ENCODE measurements at places on chromosomes 3 and 15.

DNA sequence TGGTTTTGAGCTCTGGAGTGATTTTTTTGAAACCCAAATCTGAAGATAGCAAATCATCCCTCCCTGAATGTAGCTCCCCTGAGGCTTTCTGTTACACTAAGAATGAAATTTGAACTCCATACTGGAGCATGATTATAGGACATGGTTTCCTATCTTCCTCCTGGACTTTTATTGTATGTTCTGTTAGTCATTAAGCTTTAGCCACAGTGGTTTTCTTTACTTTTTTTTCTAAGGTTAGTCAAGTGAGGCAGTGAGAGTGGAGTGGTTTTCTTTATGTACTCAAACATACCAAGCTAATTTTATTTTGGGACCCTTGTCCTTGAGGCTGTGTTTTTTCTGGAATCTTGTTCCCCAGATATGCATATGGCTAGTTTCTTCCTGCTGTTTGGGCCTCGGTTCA is 55.2 kb upstream of the FRMD4B start:
- no peak for DNase-seq

DNA sequence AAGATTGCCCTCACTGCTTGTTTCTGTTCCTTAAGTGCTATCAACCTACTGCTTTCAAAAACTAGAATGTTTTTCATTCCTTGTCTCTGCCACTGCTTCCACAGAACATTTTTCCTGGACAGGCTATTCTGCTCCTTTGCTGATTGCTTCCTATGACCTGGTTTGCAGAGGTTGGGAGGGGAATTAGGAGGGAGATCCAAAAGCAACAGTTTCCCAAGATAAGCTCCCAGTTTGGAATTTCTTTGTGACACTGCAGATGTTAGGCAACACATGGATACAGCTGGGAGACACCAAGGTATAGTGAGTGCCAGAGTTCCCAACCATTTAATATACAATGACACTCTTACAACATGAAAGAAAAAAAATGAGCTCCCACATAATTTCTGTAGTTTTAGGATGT is 1036.5 kb downstream of the ROBO2 start:
- DNase-seq = no peak

- no peak for DNase-seq
Observed at GRCh38 chr3:13095408-13095937, 22.2 kb upstream of the IQSEC1 start.

DNA sequence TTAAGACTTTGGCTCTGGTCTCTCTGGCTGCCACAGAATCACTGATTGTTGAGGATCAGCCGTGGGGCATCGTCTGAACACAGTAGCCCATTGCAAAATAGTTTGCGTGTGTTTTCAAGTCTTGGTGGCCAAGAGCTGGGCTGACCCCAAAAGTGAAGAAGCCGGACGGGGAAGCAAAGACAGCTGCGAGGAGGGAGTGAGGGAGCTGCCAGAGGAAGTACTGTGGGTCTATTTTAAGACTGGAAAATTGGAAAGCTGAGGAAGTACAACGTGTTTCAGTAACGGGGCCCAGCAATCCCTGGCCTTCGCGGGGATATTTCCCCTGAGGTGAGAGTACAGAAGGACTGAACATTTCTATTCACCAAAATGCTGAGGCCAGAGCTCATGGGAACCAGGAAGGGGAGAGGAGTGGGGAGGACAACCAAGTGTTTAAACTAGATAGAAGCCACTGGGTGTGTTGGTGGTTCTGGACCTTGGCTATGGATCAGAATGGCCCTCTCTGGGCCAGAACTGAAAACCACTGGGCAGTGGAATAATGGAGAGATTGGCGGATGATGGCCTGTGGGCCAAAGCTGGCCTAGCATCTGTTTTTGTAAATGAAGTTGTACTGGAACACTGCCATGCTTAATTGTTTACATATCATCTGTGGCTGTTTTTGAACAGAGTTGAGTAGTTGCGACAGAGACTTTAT is 34.1 kb upstream of the LIMD1 start:
- no peak for DNase-seq

GRCh38 chr3:38376098-38376816 is 29.7 kb downstream of the XYLB start:
- no peak for DNase-seq

DNA sequence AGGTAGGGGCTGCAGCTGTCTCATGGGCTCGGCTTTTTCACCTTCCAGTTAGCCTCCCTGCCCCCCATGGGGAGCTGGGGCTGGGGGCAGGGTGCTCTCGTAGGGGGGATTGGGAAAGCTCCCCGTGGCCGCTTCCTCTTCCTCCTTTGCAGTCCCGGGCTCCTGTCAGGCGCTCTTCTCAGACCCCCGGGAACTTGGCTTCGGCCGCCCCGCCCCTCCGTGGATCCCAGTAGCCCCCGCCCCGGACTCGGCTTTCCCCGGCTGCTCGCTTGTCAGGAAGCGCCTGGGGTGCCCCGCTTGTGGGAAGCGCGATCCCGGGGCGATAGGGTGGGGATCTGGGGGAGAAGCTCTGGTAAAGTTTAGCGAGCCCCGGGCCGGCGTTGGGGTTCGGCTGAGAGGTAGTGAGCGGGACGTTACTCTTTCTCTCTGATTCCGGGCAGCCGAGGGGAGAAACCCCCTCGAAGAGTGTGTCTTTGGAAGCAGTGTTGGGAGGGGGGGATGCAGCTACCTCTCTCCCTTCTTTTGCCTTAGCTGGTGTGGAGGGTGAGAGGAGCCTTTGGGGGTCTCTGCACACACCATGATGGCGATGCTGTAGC is 611 bp downstream of the PIAS1 start:
- DNase-seq = peak; percentile 27

DNA sequence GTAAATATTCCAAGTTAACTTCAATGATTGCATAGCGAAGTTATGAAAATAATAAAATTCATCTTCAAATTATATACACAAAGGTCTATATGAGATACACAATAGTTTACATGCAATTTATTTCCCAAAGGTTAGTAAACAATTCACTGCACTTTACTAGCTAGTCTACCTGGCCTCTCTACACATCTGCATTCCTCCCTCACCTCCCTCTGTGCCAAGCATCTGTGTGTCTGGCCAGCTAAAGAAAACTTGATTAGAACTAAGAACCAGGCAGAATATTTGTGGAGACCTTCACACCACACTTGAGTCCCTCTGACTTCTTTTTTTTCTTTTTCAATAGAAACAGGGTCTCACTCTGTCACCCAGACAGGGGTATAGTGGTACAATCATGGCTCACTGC is 61.4 kb downstream of the LRRFIP2 start:
- DNase-seq = no peak

DNA sequence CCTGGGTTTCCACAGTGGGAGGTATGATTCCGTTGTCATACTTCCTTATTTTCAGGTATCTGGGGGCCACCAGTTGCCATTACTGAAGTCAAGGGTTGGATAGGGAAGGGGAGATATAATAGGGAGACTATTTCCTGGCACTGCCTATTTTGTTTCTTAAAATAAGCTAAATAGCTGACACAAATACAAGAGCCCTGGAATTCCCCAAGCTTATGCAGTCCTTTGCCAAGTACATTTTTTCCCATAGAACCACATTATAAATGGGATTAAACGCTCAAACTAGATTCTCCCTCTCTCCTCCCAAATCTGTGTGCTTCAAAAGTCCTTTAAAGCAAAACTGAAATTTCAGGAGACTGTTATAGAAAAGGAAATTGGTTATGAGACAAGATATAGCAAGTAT is 68.7 kb downstream of the AP4E1 start:
- no peak for DNase-seq

DNA sequence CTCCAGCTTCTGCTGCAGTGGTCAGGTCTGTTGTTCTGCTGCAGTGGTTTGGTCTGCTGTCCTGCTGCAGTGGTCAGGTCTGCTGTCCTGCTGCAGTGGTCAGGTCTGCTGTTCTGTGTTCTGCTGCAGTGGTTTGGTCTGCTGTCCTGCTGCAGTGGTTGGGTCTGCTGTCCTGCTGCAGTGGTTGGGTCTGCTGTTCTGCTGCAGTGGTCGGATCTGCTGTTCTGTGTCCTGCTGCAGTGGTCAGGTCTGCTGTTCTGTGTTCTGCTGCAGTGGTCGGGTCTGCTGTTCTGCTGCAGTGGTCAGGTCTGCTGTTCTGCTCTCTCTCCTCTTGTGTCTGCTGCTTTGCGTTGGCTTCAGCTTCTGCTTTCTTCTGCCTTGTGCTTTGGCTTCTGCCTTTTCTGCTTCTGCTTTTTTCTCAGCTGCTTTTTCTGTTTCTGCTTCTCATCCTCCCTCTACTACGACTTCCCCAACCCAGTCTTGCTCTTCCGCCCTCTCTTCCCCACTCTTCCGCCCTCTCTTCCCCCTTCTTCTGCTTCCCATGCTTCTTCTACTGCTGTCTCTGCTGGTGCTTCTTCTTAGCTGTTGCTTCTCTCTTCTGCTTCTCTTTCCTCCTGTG is 50.7 kb downstream of the FAM43A start:
- no peak for DNase-seq

- DNase-seq = no peak
Observed at GRCh38 chr3:31051226-31051625, 156.8 kb upstream of the GADL1 start.

DNA sequence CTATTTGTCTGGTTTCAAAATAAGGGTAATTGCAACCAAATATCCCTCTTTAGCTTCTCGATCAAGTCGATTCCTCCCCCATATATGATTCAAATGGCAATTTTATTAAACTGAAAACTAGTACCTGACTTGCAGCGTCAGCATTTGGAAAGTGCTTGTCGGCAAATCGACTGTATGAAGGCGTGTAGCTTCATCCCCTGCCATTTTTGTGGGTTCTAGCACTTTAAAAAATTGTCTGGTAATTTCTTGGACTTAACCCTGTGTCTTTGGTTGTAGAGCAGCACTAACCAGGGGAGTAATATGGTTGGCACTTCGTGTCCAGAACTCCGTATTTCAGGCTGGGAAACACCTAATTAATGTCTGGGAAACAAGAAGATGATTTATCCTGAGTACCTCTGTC is 573 bp downstream of the MME start:
- no peak for DNase-seq

- DNase-seq = peak; percentile 34
Observed at GRCh38 chr15:38853608-38854007, 289.0 kb upstream of the RASGRP1 start.

DNA sequence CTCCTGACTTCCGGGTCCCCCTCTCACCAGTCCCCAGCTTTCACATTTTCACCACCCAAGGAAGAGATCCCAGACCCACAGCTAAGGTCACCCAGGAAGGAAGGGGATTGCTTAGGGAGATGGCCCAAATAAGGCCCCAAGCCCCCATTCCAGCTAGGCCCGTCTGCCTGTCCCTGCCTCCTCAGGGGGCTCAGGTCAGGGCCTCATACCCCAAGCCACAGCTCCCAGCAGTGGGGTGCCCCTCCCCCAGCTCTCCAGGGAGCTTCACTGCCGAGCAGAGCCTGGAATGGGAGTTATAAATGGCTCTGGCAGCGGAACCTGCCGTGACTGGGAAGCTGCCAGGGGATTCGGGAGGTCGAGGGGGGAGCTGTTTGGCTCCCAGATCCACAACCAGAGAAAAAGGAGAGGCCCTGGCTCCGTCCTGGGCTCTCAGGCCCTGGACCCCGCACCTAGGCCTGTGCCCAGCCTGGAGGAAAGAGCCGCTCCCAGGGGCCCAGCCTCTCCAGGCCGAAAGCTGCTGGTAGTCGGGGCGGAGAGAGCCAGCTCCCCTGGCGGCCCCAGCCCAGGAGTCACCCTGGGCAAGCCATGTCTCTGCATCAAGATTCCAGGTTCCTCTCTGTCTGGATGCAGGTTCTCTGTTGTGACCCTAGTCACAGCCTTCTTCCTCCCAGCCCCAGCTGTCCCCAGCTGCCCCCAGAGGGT is 550 bp downstream of the CCDC9B start:
- DNase-seq = no peak

GRCh38 chr3:170815340-170815739 is 54.7 kb downstream of the RPL22L1 start:
- DNase-seq = no peak

DNA sequence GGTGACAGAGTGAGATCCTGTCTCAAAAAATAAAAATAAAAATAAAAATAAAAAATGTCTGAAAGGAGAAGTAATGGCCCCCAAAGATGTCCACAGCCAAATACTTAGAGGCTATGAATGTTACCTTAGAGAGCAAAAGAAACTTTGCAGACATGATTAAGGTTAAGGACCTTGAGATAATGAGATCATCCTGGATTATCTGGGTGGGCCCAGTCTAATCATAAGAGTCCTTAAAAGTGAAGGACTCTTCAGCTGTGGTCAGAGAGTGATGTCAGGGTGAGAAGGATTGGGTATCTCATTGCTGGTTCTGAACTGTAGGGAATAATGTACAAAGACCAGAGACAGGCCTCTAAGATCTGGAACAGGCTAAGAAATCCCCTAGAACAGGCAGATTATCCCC is 84.9 kb upstream of the POU1F1 start:
- no peak for DNase-seq

DNA sequence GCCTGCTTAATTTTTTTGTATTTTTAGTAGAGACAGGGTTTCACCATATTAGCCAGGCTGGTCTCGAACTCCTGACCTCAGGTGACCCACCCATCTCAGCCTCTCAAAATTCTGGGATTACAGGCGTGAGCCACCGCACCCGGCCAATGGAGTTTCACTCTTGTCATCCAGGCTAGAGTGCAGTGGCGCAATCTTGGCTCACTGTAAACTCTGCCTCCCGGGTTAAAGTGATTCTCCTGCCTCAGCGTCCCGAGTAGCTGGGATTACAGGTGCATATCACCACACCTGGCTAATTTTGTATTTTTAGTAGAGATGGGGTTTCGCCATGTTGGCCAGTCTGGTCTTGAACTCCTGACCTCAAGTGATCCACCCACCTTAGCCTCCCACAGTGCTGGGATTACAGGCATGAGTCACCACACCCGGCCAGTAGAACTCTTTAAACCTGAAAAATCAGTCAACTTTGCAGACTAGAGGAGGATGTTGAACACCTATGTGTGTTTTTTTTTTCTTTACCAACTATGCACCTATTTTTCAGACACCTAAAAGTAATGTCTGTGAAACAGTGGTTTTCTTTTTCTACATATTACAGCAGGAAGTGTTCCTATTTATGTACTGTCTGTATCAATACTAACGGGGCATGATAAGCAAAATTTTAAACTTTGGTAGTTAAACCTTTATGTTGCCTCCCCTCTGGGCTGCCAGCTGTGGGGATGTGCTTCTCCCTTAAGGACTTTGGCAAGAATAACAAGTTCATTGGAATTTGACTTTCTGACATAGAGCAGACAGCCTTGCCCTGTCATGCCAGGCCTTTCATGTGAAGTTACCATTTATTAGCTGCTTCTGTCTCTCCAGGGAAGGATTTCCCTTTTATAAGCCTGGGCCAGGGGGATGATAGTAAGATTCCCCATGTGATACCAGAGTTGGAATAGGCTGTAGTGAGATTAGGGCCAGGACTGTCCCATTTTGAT is 8.1 kb downstream of the ARIH2 start:
- no peak for DNase-seq

DNA sequence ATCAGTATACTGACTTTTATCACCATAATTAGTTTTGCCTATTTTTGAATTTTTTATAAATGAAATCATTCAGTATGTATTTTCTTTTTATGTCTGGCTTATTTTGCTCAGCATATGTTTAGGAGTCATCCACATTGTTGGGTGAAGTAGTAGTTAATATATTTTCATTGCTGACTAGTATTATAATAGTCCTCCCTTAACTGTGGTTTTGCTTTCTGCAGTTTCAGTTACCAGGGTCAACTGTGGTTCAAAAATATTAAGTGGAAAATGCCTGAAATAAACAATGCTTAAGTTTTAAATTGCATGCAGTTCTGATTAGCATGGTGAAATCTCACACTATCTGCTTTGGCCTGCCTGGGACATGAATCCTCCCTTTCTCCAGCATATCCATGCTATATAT is 39.5 kb upstream of the PRR23C start:
- DNase-seq = no peak
